ENCODE measurements at places on chromosomes 2 and 18. TPM values are rescaled to one million over a fixed set of nuclear protein-coding genes. Genes with fewer than 3 reads are reported as not detected.

GRCh38 chr2:242043538-242044312 is 174.2 kb downstream of the RTP5 start:
- DNase-seq: no peak
- no peak overlapping the region for H3K27ac ChIP-seq
- H3K4me1 ChIP-seq: no peaks in the 10 kb centered on the region
- no peaks in the 10 kb centered on the region for H3K27me3 ChIP-seq

Gene CCDC141
- 4.0 TPM for total RNA-seq

GRCh38 chr2:187210726-187211125 is 237.3 kb downstream of the CALCRL start:
- no peak overlapping the region for H3K4me3 ChIP-seq
- no peak for DNase-seq
- no peaks in the 10 kb centered on the region for H3K36me3 ChIP-seq
- H3K27ac ChIP-seq: no peak overlapping the region
- no peaks in the 10 kb centered on the region for H3K4me1 ChIP-seq

Gene GNLY
- total RNA-seq: 1.7 TPM

All from Peyer's patch (tissue), 4 donors.